Thoracic aorta (tissue), 2 donors: ENCODE measurements at places on chromosomes 3 and 15.

DNA sequence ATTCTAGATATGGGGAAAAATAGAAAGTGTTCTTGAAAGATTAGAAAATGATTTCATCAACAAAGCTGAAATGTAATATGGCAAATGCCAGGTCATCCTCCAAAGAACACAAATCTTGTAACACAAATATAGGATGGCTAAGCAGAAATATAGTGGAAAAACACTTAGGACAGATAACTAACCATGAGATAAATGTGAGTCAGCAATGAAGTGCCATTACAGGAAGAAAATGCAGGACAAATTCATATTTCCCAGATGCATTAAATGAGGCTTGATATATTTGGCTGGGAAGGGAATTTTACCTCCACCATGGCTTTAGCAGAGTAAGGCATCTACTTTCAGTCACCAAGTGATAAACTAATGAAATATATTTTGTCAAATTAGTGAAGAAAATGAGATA, 92.8 kb upstream of the SEMA6D start:
- DNase-seq: no peak

- DNase-seq: no peak
Observed at GRCh38 chr3:4772858-4773257, 206.4 kb upstream of the BHLHE40 start.

DNA sequence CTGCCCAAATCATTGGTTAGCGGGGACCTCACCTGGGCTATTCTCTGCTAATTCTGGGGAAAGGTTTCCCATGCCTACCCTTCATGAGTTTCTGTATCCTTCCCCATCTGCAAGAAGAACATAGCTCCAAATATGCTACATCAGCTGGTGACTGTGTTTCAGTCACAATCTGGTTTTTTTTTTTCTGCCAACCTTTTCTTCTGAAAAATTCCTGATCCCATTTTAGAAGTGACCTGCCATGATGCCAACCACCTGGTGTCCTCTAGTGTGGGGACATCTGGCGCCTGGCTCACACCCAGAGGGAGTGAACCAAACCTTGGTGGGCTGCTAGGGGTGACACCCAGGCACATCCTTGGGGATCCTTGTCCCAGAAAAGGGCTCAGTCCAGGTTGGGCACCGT, 76.1 kb downstream of the CHRD start:
- DNase-seq: no peak

GRCh38 chr15:92294759-92295158, 98.9 kb upstream of the ST8SIA2 start:
- no peak for DNase-seq

- no peak for DNase-seq
Observed at GRCh38 chr3:197365586-197365985, 67.2 kb upstream of the DLG1 start.

DNA sequence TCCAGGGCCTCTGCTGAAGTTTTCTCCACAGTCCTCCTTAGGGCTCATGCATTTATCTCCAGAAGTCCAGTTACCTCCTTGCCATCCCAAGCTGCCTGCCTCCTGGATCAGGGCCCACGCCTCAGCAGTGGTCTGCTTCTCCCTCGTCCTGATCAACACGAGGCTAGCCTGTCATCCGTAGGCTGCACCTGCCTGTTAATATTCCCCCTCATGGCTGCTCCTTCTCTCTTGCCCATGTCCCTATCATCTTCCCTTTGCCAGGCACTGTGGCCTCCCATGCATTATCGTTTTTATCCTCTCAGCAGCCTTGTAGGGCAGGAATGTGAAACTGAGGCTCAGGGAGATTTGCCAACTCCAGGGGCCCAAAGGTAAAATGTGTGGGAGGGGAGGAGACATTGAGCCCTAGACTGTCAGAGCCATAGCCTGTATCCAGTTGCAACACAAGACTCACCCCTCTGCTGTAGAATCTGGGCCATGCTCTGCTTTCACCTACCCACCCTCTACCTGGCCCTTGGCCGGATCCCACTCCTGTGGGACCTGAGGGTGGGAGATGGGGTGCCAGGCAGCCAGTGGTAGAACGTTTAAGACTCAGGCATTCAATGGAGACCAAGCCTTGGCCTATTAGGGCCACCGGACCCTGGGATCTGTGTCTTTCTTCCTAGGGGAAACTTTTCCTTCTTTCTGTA, 4.6 kb downstream of the GRM2 start:
- DNase-seq: no peak

DNA sequence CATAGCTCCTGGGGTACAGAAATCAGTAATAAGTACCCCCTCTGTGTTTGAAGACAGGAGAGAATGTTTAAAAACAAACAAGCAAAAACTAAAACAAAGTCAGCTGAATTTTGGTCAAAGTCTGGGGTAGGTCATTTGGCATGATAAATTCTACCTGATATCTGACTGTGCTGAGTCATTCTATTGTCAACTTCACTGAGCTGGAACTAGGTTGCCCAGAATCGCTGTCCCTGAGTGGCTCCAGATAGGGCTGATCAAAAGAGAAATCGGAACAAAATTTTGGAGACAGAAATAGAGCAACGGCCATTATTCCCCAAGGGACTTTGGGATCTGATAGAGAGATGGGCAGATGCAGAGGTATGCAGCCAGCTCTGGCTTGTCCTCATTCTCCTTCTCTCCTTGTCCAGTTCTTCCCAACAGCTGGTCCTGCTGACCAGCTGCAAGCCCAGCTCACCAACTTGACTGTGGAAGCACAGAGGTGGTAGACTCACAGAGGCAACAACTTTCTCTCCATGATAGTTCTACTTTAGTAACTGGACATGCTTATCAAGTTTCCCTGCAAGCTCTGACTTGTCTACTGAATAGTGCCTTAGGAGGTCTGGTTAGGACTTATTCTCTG, 57.3 kb upstream of the MYRIP start:
- no peak for DNase-seq

DNA sequence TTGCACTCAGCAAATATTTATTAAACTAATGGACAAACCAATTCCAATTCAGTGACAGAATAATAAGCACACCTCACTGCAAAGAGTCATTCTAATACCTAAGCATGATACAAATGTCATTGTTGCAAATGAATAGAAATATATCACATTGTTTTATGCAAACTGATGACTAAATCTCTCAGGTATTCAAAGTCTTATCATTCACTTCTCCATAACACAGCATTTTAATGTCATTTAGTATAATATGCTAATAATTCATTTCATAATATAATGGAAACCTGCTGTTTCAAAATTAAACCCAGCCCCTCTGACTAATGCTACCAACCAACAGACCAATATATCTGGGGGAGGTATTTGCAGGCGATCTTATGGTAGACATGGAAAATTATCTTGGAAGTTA, 71.8 kb downstream of the FGF7 start:
- DNase-seq: no peak

GRCh38 chr3:122063908-122064307, 8.7 kb downstream of the CD86 start:
- no peak for DNase-seq

DNA sequence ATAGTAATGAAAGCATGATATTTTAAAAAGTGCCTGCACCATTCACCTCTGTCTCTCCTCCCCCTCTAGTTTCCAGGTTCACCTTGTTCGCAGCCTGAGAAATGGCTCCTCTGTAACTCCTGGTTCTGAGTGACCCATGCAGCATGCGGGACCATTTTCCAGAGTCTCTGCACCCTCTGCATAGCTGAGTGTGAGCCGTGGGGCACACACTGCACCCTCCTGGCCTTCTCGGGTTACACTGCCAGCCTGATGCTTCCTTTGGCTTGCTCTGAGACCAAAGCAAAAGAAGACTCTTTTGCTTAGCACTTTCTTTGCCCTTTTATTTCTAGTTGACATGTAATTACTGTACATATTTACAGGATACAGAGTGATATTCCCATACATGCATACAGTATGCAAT, 287.3 kb downstream of the GABRG3 start:
- no peak for DNase-seq

- DNase-seq: no peak
Observed at GRCh38 chr3:58051196-58051595, 43.0 kb downstream of the FLNB start.

GRCh38 chr3:71602256-71602655, 18.7 kb upstream of the FOXP1 start:
- no peak for DNase-seq
